AML-193 (cell line): ENCODE measurements at places on chromosomes 7 and 10.

- peak; percentile 82 for DNase-seq
Measured at GRCh38 chr7:2530071-2530987, 10.8 kb downstream of the LFNG start.

- no peak for DNase-seq
Measured at GRCh38 chr7:67519171-67519570, 522.5 kb downstream of the TYW1 start.

DNA sequence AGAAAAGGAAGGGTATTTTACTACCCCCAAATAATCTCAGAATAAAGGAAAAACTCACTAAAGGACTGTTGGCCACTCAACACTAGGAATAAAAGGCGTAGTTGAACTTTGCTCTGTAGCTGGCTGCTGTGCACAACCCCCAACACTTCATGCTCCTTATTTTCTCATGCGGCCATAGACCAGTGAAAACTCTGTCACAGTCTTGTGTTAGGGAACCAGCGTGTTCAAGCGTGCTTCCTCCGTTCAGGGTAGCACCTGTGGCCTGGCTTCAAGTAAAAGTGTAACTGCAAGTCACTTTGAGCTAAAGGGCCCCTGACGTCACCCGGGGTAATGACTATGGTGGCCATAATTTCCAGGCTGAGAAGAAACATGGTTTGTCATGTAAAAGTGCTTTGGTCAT is 27.0 kb downstream of the BLNK start:
- no peak for DNase-seq

DNA sequence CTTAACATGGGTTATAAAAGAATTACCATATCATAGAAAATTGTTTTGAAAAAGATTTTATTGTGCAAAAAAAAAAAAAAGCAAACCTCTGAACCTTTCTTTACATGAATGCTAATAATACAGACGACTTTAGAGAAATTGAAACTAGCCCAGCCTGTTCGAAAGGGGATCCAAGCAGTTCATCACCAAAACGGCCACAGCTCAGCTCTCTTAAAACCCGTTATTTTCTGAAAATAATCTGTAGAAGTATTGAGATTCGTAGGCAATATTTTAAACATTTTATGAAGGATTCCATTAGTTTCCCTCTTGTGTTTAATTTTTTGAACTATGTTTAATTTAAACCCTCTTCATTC is 9.9 kb upstream of the GSAP start:
- no peak for DNase-seq
